AG08395 (cell line): ENCODE measurements at places on chromosomes 1 and 21.

DNA sequence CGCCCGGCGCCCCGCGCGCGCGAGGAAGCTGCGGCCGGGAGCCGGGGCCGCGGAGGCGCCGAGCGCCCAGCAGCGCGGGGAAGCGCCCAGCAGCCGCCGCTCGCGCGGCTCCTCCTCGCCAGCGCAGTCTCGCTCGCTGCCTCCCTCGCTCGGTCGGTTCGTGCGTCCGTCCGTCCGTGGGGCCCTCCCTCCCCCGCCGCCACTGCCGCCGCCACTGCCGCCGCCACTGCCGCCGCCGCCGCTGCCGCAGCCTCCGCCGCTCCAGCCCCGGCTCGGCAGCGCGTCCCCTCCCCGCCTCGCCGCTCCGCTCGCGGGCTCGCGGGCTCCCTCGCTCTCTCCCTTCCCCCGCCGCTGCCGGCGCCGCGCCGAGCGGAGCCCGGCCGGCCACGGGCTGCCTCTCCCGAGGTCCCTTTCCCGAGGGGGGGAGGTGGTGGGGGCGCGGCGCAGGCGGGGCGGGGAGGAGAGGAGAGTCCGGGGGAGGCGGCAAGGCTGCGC lies at the start of gene KCND3:
TSS of gene KCND3 (minus strand) at position 138 of the 495 bp plus-strand sequence.
- DNase-seq, result peak; percentile 31

- peak; percentile 32 for DNase-seq
Observed at GRCh38 chr1:67710417-67710816, 25.4 kb downstream of the GADD45A start.

- DNase-seq, result no peak
Observed at GRCh38 chr1:212628046-212628445, 19.5 kb downstream of the ATF3 start.

GRCh38 chr1:155989242-155990004 lies 11.1 kb upstream of the ARHGEF2 start:
- peak; percentile 78 for DNase-seq

DNA sequence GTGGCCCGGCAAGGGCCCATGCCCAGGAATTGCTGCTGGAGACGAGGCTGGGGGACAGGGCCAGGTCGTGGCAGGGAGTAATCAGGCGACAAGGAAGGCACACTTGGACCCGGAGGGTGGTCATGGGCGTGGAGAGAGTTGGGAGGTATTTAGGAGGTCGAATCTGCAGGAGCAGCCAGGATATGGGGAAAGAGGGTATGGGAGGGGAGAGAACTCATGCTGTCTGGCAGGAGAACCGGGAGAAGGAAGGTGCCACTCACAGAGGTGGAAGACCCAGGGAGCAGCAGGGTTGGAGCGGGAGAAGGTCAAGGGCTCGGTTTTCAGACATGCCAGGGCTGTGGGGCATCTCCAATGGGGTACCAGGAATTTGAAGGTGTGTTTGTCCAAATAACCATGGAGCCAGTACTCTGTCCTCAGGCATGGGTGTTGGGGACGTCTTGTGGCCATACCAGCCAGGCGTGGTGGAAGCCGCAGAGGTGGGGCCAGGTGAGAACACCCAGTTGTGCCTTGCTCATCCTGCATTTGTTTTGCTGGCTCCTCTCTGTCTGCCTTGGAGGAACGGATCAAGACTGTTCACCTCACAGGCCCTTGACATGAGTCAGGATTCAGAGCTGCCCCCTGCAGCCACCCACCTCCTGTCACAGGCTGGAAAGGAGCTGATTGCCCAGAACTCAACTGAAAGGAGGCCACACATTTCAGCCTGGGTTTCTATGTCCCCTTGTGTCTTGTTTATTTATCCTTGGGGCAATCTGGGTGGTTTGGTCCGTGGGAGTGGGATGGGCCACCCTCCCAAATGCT lies 111.6 kb downstream of the SPSB1 start:
- no peak for DNase-seq

- DNase-seq, result no peak
Observed at GRCh38 chr1:9946315-9946714, 3.0 kb downstream of the NMNAT1 start.
